ENCODE measurements at places on chromosomes 5 and 9. TPM values are rescaled to one million over a fixed set of nuclear protein-coding genes. Genes with fewer than 3 reads are reported as not detected.

NTNG2 gene
- total RNA-seq = 4.7 TPM

GABBR2 gene
- 0.32 TPM for total RNA-seq

SLC6A18 gene
- total RNA-seq = not detected

EQTN gene
- total RNA-seq = not detected

TEX48 gene
- not detected for total RNA-seq

RASGRF2 gene
- total RNA-seq = 0.18 TPM

SLC45A2 gene
- total RNA-seq = not detected

MVB12B gene
- total RNA-seq = 2.8 TPM

SLC9A3 gene
- total RNA-seq = 2.4 TPM

AIF1L gene
- not detected for total RNA-seq

CDKN2B-AS1 gene
- 0.18 TPM for total RNA-seq

FBXL7 gene
- 8.3 TPM for total RNA-seq

All from cardiac atrium fibroblast (primary cell).